ENCODE measurements at places on chromosomes 5 and 9.

DNA sequence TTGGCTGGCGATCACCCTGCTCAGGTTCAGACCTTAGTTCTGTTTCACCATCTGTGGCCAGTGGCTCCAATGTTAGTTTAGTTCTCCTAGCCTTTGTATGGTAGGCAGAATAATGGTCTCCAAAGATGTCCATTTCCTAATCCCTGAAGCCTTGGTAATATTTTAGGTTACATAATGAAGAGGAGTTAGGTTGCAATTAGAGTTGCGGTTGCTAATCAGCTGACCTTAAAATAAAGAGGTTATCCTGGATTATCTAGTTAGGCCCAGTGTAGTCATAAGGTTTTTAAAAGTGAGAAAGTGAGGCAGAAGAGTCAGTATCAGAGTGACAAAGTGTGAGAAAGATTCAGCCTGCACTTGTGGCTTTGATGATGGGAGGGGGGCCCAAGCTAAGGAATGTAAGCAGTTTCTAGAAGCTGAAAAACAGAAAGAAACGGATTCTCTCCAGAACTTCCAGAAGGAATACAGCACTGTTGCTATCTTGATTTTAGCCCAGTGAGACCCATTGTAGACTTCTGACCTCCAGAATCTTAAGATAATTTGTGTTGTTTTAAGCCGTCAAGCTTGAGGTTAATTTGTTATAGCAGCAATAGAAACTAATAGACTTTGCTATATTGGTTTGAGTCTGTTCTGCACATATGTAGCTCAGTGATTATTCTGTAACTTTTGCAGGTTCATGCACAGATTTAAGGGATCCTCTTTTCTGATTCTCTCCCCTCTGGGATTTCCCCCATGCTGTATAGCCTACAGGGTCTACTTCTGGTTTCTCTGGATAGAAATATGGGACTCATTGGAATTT, 21.6 kb downstream of the LNPEP start:
- DNase-seq, result peak; percentile 44

DNA sequence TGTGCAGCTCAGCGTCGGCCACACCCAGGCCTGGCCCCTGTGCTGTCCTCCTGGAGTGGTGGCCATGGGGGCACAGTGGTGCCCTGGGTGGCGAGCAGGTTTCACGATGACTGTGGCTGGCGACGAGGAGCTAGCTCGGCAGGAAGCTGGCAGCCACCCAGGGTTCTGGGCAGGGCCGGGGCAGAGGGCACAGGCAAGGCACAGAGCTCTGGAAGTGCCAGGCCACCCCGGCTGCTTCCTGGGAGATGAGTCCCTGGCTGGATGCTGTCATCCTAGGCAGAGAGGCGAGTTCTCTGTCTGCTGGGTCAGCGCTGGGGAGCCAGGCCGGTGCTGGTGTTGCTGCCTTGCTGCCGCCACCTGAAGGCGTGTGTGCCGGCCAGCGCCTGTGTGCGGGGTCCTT, 51.7 kb downstream of the RXRA start:
- no peak for DNase-seq

- no peak for DNase-seq
These were observed 82.1 kb downstream of the S1PR3 start for GRCh38 chr9:89073397-89073796.

GRCh38 chr5:125530833-125531615, 784.6 kb upstream of the ZNF608 start:
- DNase-seq, result no peak

GRCh38 chr9:72052122-72052521, 8.3 kb downstream of the C9orf57 start:
- DNase-seq, result no peak

DNA sequence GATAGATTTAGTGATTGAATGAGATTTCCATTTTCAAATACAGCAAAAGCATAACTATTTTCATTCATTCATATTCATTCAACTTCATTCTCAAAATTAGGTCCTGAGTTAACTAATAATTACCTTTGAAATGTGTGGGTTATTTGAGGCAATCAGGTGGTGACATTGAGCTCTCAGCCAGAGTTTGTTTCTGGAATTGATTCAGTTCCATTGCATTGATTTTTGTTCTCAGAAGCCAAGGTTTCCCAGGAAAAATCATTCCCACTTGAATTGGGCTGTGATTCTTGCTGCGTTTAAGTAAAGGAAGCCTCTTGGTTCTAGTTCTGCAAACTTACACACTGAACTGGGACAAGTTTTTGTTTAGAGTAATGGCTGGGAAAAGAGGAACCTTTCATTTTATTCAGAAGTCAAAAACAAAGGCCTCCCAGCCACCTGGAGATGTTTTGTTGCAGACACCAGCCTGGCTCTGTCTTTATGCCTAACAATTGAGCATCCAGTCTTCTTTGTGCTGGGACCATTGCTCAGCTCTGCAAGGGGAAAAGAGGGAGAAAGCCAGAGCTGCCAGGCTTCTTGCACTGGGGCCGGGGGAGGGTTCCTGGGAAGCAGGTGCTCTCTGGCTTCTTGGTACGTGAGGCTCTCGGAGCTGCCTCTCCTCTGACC, 198.6 kb downstream of the TRIO start:
- DNase-seq, result no peak
